Activated CD4-positive, alpha-beta T cell treated with anti-CD3 and anti-CD28 coated beads, Interleukin-2, Interleukin-4, amounts not matched to agents 100 ng/mL and 50 ng/mL, durations not matched to agents 16 hours and 8 hours (primary cell): ENCODE measurements at places on chromosomes 12 and 14.

DNA sequence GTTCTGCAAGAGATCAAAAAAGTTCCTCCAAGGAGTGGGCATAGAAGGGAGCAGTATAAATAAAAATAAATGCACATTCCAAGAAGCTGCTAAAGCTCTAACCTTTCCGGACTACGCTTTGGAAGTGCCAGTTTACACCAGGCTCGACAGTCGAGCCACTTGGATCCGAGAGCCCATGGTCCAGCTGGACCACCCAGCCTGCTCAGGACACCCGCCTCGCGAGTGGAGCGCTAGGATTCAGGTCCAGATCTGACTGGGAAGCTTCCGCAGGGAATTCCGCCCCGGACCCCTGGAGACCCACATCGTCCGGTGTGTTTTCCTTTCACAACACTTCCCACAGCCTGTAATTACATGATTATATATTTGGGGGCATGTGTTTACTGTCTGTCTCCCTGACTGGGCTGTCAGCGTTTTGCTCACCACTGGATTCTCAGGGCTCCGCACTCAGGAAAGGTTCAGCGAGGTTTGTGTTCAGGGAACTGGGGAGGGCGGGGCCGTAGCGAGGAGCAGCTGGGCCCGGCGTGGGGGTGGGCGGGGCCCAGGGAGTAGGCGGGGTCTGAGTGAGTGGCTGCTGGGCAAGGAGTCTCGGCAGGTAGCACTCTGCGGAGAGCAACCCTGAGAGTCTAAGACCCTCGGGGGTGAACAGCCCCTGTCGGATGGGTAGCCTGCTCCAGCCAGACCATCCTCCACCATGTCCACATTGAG, 52.3 kb upstream of the TMEM263 start:
- DNase-seq = peak; percentile 58

GRCh38 chr12:82714427-82714826, 27.7 kb downstream of the TMTC2 start:
- no peak for DNase-seq

DNA sequence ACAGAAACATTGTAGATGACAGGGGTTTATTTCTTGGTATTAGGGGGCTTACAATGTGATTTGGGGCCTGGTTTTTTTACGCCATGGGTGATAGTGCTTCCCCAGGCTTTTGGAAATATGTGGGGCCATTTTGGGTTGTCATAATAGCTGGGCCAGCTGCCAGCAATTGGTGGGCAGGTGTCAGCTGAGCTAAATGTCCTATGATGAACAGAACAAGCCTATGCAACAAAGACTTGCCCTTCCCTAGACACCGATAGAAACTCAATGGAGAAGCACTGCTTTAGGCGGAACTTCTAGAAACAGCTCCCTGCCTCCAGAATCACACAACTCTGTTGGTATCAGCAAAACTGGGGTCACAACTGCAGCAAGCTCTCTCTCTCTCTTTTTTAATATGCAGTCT, 5.1 kb upstream of the B4GALNT1 start:
- no peak for DNase-seq

DNA sequence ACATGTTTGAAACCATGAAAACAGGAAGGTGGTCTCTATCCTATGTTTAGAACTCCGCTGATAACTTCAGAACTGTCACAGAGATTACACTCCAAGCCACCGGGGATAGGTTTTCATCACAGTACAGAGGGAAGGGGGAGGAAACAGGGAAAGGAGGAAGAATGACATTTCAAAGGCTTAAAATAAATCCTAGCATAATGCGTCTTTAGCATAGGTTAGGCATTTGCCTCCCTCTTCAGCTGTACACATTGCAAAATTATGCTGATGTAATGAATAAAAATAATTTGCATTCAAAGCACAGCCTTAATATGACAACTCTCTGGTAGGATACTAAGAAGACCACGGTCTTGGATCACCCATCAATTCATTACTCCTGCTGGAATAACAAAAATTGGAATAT, 54.3 kb upstream of the PYGL start:
- DNase-seq = no peak

DNA sequence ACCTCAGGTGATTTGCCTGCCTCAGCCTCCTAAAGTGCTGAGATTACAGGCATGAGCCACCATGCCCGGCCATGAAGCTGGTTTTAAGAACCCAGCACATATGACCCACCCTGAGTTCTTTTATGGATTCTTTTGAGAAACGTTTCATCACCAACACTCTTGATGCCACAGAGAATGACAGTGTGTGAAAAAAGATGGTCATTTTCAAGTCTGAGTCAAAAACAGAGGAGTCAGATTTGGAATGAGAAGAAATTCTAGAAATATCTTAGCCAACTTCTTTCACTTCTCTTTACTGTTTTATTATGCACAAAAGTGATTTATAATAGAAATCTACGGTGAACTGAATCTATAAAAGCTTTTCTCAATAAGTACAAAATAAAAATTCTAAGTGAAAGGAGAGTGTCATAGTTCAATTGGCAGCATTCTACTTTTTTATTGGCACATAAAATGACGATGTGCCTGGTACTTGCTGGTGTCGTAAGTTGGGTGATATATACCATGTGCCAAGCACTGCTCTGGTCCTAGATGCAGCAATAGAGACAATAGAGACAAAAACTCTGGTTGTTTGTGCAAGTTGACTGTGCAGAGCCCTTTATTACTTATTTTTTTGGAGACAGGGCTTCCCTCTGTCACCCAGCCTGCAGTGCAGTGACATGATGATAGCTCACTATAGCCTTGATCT, 33.9 kb downstream of the CCDC177 start:
- DNase-seq = no peak

DNA sequence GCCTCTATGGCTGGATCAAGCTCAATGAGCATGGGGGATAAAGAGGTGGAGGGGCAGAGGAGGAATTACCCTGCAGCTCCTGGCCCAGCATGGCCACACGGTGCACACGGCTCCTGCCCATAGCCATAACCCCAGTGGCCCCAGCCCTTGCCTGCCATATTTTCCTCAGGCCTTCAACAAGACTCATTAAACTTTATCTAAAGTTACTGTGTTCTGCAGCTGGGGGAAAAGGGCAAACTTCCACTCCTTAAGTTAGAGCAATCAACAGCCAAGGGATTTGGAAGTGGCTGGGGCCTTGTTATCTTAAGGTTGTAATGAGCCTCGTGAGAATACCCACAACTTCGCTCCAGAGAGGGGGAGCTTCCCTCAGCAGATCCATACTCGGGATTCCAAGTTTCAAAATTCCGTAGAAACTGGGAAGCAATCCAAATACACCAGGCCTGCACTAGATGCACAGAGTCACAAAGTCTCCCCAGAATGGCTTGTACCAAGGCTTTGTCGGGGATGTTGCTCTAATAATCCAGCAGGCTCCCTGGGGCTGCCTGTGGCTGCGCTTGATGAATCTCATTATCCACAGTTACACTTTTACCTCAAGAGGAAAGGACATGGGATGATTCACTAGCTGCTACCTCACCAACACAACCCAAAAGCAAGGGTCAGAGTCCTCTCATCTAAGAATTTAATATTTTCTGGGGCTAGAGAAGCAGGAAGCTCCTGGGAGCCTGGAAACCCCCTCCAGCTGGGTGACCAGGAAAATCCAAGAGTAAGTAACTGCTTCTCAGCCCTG, 13.0 kb upstream of the OR6J1 start:
- DNase-seq = no peak

GRCh38 chr14:95515596-95516552, 576 bp downstream of the SYNE3 start:
- DNase-seq = peak; percentile 91

DNA sequence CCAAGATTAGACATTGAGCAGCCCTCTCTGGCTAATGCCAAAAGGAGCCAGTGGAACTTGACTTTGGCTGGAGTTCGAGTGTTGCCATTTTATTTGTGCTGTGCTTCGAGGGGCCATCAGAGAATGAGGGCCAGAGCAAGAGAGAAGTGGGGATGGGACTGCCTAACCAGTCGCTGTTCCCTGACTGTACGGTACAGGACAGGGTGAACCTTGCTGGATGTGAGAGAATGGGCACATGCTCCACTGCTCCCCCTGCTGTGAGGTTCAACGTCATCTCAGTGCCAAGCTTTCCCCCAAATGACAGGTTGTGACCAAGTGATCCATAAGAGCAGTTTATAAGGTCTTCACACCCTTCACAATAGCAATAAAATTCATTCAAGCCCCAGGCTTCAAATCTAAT, 55.1 kb upstream of the BCL11B start:
- DNase-seq = no peak

- no peak for DNase-seq
These were observed 377.7 kb downstream of the SLC16A7 start for GRCh38 chr12:59973515-59973914.

- no peak for DNase-seq
These were observed 4.6 kb upstream of the LRRC23 start for GRCh38 chr12:6899837-6900519.

GRCh38 chr14:73599499-73599898, 7.8 kb downstream of the ACOT4 start:
- DNase-seq = no peak
